ENCODE measurements at places on chromosomes 13 and 19.
A peak's percentile ranks its signal among the peaks of the same experiment; 100 is the strongest.

DNA sequence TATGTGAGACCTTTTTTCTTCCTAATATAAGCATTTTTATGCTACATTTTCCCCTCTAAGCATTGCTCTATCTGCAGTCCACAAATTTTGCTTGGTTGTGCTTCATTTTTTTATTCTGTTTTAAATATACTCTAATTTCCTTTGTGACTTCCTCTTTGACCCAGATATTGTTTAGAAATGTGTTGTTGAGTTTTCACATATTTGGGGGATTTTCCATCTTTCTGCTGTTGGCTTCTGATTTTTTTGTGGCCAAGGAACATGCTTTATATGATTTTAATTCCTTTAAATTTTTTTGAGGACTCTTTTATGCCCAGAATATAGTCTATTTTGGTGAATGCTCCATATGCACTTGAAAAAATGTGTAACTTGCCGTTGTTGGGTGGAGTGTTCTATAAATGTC lies 22.9 kb downstream of the UBAC2 start:
- no peak for DNase-seq

- no peak for DNase-seq
These were observed 72.5 kb downstream of the PCDH17 start for GRCh38 chr13:57704031-57704430.

GRCh38 chr13:26539738-26540292 lies 17.7 kb upstream of the WASF3 start:
- no peak for DNase-seq

DNA sequence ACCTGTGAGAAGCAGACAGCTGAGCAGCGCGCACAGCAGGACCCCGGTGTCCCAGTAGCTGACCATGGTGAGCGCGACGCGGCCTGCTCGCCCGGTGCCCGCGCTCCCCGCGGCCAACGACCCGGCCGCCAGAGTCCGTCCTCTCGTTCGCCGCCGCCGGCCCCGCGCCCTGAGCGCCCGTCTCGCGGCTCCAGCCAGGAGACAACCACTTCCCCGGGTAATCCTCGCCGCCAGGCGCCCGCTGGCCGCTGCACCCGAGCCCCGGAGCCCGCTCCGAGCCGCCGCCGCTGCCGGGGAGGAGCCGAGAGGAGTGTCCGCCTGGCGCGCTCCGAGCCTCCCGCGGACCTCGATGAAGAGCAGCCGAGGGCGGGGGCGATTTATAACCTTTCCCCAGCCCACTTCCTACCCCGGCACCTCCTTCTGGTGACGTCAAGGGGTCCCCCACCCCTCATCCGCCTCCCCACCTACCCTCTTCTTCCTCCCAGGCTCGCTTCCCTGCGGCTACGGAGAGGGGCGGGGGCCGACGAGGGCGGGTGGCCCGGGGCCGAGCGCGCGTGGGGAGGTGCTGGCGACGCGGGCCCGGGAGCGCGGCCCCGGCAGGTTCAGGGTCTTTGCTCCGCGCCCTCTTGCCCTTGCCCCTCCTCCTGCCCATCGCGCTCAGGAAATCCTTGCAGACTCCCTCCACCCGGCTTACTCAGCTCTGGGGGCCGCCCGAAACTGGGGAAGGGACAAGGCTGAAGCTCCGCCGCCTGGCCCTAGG lies at the start of gene FLT1:
TSS of gene FLT1 (minus strand) at position 351 of the 760 bp plus-strand sequence. CDS start at position 66, 285 bp downstream.
- peak; percentile 42 for DNase-seq

DNA sequence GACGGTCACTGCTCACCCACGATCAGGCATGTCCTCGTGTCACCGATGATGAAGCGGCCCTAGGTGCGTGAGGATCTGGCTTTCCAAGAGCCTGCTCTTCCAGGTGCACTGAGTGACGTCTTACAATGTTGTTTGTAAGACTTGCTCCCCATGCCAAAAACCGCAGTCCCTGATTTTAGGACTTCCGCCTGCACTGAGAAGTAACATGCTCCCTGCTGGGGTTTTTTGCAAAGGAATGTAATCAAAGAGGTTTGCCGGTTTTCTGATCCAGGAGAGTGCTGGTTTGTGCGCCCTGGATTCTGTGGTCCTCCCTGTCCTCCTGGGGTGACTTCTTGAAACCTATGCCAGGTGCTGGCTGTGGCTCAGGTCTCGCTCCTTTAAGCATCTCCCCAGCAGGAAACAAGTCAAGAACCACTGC lies 38.8 kb downstream of the MYO9B start:
- DNase-seq: no peak

DNA sequence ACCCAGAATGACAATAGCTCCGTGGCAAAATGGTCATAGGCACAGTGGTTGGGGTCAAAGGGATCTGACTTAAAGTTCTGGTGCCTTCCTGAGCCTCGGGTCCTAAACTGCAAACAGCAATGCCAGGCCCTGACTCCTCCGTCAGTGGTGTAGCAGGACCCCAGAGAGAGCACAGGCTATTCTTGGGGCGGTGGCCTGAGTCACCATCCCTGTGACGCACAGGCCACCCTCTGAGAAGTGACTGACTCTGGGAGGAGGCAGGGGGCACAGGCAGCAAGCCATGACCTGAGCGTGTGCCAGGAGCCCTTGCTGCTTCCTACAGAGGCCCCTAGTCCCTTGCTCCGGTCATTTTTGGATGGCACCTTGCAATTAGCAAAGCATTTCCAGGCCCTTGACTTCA lies 18.7 kb downstream of the PLVAP start:
- peak; percentile 38 for DNase-seq
